Fibroblast of upper back skin (primary cell): ENCODE measurements at places on chromosomes 16 and 17.

DNA sequence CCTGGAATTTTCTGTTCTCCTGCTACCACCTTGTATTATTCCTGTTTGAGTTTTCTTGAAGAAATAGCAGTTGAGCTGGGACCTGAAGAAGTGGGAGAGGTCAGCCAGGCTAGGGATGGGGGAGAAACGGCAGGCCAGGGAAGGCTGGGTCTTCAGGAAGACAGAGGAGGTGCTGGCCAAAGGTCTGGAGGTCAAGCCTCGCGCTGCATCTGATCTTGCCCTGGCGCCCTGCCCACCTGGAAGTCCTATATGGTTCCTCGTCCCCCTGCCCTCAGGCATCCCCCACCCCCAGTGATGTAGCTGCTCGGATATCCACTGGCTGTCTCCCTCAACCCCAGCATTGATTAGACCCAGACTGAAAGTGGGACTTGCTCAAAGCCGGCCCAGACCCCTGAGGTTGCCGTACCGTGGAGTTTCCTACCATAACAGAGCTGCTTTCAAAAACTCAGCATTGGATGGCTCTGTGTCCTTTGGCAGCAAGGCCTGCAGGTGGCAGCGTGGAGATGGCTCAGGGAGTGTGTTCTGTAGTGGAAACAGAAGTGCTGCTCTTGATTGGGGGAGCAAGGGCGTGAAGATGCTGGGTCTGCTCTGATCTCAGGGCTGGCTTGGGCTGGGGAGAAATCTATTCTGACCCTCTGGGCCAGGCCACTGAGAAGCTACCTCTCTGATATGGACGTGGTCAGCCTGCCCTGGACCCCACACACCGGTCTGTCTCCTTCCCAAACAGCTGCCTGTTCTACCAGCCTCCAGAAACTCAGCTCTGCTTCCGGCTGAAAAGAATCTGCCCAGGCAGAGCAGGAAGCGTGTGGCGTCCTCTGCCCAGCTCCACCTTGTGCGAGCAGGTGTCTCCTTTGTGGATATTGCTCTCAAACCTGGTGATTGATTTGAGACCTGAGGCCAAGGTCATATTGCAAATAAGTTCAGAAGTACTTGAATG is 107.0 kb upstream of the CACNG5 start:
- DNase-seq = peak; percentile 46

- peak; percentile 60 for DNase-seq
Observed at GRCh38 chr17:66777689-66778225, 57.2 kb upstream of the CACNG5 start.

DNA sequence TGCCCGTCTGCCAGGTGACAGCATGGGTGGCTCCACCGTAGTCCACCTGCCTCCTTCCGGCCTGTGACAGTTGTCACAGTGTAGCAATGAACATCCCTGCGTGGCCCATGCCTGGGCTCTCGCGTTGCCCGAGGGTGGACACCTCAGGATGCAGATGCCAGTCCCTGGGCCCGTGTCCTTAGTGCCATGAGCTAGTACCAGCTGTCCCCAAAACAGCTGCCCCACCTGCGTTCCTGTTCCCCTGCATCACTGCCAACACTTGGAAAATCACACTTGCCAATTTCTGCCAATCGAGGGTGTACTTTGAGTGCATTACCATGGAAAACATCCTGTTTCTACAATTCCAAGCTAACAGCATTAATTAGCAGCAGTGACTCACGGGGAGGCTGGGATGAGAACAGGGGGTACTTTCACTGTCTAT is 9.0 kb upstream of the C16orf95 start:
- DNase-seq = no peak

GRCh38 chr17:41806685-41807445 is 4.9 kb downstream of the P3H4 start:
- DNase-seq = no peak

- DNase-seq = no peak
Observed at GRCh38 chr17:3636908-3637373, 381 bp downstream of the CTNS start.
